ENCODE measurements at places on chromosomes 6 and 20.

GRCh38 chr6:10976571-10976970 lies 67.5 kb downstream of the ELOVL2 start:
- DNase-seq = no peak

DNA sequence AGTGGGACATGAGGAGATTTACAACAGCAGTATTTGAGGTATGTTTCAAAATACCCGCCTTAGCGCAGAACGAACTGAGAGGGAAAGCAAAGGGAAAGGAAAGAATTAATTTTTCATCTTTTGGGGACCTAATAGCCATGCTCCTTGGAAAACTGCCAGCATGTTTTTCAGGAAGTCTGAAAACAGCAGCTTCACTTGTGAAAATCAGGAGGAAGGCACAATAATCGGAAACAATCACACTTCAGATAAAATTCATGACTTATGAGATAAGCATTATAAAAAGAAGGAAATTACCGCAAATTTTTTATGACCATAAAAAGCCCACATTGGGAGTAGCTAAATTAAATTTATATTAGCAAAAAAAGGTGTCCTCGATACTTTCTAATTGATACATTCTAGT lies 541.1 kb downstream of the HAO1 start:
- DNase-seq = no peak

DNA sequence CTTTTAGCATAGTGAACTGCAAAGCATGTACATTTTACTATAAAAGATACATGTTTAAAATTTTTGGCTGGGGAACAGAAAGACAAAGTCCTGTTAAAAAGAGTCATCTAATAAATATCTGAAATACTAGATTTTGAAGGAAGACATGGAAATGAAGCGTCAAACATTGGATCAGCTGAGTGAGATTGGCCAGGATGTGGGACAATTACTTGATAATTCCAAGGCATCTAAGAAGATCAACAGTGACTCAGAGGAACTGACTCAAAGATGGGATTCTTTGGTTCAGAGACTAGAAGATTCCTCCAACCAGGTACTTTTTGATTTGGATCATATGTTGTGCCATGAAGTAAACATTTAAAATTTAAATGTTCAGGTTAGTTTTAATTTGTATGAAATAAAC lies 162.3 kb downstream of the UTRN start:
- DNase-seq = no peak

GRCh38 chr6:12051861-12052368 lies 39.8 kb downstream of the HIVEP1 start:
- DNase-seq = no peak

- no peak for DNase-seq
These were observed 621.9 kb upstream of the CITED2 start for GRCh38 chr6:139996253-139996834.

DNA sequence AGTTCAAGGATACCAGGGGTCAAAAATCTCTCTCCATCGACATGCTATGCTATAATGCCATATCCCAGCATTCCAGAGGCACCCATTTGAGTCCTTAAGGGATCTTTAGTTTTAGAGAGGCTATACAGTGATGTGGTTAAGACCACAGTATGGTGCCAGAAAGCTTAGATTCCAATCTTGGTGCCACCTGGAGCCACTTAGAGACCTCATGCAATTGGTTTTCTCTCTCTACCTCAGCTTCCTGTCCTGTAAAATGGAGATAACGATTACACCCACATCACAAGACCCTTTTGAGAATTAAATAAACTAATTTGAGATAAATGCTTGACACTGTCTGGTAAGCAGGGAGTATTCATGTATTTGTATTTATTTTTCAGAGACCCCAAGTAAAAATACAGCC lies 39.0 kb downstream of the PLAGL1 start:
- DNase-seq = no peak

- no peak for DNase-seq
These were observed 89.8 kb upstream of the MAP3K7 start for GRCh38 chr6:90676516-90677300.

GRCh38 chr6:167244991-167245390 lies 46.1 kb upstream of the UNC93A start:
- DNase-seq = no peak

Measured in NCI-H2081 (cell line).